KG1 (cell line): ENCODE measurements at places on chromosomes 3 and 15.

DNA sequence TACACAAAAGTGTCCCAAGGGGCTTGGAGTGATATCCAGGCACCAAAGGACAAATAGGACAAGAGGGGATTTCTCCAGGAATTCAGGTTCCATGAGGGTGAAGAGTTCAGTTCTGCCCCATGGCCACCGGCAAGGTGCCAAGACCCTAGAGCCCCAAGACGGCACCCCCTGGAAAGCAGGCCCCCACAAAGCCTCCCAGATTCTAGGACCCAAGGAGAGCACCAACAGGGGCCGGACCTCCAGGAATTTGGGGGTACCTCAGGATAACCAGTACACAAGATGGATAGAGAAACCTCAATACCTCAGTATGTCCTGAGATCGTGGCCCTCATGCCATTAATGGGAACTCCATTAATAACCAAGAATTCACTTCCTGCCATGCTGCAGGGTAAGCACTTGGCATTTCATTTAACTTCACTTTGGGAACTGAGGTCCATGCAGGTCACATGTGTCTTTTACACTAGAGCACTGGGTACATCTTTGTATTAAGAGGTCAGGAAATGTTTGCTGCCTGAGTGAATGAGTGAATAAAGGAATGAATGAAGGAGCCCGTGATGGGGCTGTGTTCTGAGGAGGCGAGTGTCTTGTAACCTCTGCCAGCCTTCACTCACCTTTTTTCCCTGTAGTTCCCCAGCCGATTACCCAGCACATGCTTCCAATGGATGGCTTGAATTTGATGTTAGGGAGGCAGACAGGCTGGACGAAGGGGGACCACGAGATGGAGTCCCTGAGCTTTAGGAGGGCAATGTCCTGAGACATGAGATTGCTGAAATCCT, 15.5 kb upstream of the PRSS50 start:
- no peak for DNase-seq

DNA sequence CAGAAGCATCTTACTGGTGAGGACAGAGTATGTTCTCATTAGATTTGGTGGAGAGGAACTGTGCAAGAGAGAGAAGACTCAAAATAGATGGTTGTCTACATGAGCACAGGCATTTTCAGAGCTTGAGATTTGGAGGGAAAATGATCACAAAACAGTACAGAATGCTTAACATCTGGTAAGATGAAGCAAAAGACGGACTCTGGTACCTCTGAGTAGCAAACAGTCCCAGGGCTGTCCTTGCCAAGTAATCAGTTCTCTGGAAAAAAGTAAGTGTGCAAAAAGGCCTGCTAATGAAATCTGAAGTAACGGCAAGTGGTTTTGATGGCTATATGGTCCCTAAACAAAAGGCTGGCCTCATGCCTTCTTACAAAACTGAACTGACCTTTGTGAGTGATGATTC, 414.2 kb downstream of the CNTN4 start:
- no peak for DNase-seq

DNA sequence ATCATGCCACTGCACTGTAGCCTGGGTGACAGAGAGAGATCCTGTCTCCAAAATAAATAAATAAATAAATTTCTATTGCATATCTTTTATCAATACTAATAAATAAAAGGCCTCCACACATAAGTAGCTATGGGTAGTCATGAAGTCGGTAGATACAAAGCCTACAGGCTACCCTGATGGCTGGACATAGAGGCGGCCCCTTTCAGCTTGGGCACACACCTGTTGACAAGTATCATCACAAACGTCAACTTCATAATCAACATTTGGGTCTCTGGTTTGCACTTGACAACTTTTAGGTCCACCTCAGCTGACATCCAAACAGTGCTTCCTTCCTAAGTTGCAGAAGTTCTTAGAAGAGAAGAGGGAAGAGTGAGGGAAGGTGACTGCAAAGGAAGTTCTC, 53.4 kb downstream of the ITGA11 start:
- DNase-seq = no peak

GRCh38 chr3:120214176-120214575, 70.8 kb downstream of the GPR156 start:
- DNase-seq = no peak

- DNase-seq = no peak
Observed at GRCh38 chr15:85622221-85622831, 172.4 kb downstream of the KLHL25 start.

DNA sequence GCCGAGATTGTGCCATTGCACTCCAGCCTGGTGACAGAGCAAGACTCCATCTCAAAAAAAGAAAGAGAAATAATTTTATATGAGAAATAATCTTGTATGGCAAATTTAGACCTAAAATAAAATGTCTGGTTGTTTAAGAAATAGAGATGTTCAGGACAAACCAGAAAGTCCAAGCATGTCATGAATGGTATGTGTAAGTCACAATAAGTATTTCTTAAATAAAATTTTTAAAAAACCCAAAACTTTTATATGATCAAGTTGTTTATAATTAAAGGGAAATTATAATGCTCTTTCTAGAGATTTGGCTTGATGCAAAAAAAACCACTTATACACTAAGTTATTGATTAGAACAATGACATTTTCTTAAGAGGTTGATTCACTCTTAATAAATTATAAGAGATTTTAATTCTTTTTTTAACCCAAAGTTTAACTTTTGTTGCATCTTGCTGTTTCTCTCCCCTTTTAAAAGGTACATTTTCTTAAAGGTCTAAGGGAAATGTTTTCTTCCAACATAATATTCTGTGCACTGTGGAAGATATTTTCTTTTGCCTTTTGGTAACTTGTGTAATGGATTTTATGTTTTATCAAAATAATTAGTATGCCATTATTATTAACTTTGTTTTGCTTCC, 105.7 kb downstream of the RTP4 start:
- DNase-seq = no peak

DNA sequence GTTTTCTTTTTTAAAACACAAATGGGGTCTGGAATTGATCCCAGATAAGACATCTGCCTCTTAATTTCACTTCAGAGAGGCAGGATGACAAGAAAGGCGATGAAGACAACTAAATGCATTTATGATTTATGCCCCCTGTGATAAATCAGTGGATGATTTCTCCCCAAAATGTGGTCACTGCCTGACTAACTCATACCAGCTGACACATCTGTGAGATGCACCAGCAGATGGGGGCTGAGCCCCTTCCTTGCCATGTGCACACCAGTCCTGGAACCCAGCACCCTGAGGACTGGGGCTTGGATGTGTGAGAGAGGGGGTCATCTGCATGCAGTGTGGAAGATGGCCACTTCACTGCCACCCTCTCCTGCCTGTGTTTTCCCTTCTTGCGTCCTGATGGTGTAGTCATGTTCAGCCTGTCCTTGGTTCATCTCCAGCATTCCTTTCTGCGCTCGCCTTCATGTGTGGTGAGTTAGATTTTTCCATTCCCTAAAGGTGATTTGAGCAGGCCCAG, 264.3 kb downstream of the LRTM1 start:
- no peak for DNase-seq

- DNase-seq = no peak
Observed at GRCh38 chr15:41688671-41689070, 28.5 kb downstream of the MGA start.

DNA sequence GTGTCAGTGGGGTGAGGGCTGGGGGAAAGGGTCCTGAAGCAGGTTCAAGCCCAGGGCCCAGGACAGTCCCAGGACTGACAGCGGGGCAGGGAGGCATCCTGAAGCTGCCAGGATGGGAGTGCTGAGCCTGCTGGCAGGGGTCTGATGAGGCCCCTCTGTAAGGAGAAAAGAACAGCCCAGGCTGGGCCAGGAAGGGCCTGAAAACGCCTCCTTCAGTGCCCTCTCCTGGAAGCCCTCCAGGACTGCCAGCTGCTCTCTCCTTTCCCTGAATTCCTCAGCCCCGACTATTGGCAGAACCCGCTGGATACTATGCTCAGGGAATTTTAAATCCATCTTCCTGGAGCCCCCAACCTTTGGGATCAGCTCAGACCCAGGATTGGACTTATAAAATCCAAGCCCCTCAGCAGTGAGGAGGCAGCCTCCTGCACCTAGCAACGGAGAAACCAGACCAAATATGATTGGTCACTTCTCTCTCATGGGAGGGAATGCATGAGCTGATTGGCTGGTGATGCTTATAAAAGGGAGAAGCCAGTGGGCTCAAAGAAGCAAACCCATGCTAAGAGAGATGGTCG, 203.5 kb upstream of the LINGO1 start:
- DNase-seq = no peak

DNA sequence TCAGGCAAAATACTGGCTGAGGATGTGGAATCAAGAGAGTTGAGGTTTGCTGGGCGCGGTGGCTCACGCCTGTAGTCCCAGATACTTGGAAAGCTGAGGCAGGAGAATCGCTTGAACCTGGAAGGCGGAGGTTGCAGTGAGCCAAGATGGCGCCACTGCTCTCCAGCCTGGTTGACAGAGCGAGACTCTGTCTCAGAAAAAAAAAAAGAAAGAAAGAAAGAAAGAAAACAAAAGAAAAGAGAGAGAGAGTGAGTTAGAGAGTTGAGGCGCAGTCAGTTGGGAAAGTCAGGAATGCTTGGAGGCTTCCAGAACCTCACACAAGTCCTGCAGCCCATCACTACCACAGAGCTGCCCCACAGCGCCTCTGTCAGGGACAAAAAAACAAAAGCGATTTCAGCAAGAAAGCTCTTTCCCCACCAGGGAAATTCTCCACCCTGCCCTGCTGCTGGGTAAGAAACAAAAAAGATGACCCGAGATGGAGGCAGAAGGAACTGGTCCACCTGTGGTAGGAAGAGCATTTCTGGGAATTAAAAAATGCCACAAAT, 13.8 kb downstream of the HDC start:
- DNase-seq = no peak

GRCh38 chr15:68693071-68693470, 114.3 kb downstream of the CORO2B start:
- DNase-seq = no peak
